Diencephalon (tissue), 1 donor: ENCODE measurements at places on chromosomes 6 and 20. TPM values are rescaled to one million over a fixed set of nuclear protein-coding genes. Genes with fewer than 3 reads are reported as not detected.

The CRISP2 gene
- 1.6 TPM for total RNA-seq

The C20orf202 gene
- total RNA-seq = 0.46 TPM

The OR2H1 gene
- not detected for total RNA-seq

The ZNF184 gene
- total RNA-seq = 22.8 TPM

The HBS1L gene
- total RNA-seq = 101 TPM

The GPX5 gene
- not detected for total RNA-seq

The RBPJL gene
- total RNA-seq = not detected

The CST1 gene
- total RNA-seq = not detected

The LPA gene
- total RNA-seq = 7.6 TPM

The LRFN2 gene
- 16.4 TPM for total RNA-seq

The PLEKHG1 gene
- 13.8 TPM for total RNA-seq

The OR12D3 gene
- not detected for total RNA-seq

The ROS1 gene
- not detected for total RNA-seq

The SLC16A10 gene
- total RNA-seq = 20.1 TPM

The HAO1 gene
- total RNA-seq = not detected

The MLN gene
- not detected for total RNA-seq

The CCN5 gene
- total RNA-seq = not detected

The PGC gene
- not detected for total RNA-seq

The NNAT gene
- 576 TPM for total RNA-seq

The CAGE1 gene
- total RNA-seq = not detected

The RRBP1 gene
- 12.0 TPM for total RNA-seq

The BTN1A1 gene
- not detected for total RNA-seq

The DTNBP1 gene
- total RNA-seq = 29.3 TPM

The MED23 gene
- total RNA-seq = 56.1 TPM

The HLA-F gene
- 0.92 TPM for total RNA-seq

The TCF21 gene
- total RNA-seq = under 0.01 TPM

The VWA7 gene
- total RNA-seq = 0.69 TPM

The THEMIS gene
- not detected for total RNA-seq

The CST5 gene
- total RNA-seq = not detected

The SLC2A10 gene
- total RNA-seq = 8.8 TPM
